Stimulated activated CD8-positive, alpha-beta memory T cell treated with anti-CD3 and anti-CD28 coated beads, Interleukin-4, amount 100 ng/mL, for 1 hour (primary cell): ENCODE measurements at places on chromosomes 16 and 17.

GRCh38 chr16:48452991-48453760 lies 68.0 kb upstream of the SIAH1 start:
- no peak for DNase-seq

GRCh38 chr17:45790296-45790922 lies 6.3 kb downstream of the CRHR1 start:
- DNase-seq: no peak

- no peak for DNase-seq
Measured at GRCh38 chr17:50949128-50949988, 83.2 kb upstream of the TOB1 start.

- peak; percentile 56 for DNase-seq
Measured at GRCh38 chr17:76726776-76727718, at the start of gene METTL23. TSS of gene METTL23 (plus strand) at chr17:76726839. CDS start at chr17:76729711, 2,872 bp downstream.

DNA sequence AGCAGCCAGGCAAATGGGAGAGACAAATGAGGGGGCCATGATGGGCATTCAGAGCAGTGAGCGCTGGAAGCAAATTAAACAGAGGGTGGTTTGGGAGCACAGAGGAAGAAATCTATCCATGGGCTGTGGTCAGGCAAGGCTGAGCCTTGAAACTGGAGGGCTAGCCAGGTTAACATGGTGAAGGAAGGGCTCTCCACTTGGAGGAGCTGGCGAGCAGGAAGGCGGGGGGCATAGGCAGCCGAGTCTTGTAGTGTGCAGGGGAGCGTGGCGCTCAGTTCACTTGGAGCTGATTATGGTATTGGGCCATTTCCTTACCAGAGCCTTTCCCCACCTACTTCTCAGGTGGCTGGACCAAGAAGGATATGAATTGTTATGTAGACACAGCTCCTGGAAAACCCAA lies 189.7 kb downstream of the SNX29 start:
- DNase-seq: no peak

- no peak for DNase-seq
Measured at GRCh38 chr17:44105941-44106340, 17.5 kb downstream of the HDAC5 start.
